ENCODE measurements at places on chromosomes 6 and 20.

GRCh38 chr20:17827759-17828559 is 128.2 kb downstream of the BANF2 start:
- no peak for DNase-seq
- no peak overlapping the region for H3K27ac ChIP-seq
- H3K27me3 ChIP-seq = peaks cover 10% of the 10 kb centered on the region
- no peak overlapping the region for H3K4me3 ChIP-seq
- no peaks in the 10 kb centered on the region for H3K36me3 ChIP-seq

GRCh38 chr6:40719671-40720374 is 132.7 kb upstream of the LRFN2 start:
- no peak for DNase-seq
- H3K27me3 ChIP-seq = peaks cover 8% of the 10 kb centered on the region
- peaks cover 5% of the 10 kb centered on the region for H3K4me1 ChIP-seq
- H3K36me3 ChIP-seq = no peaks in the 10 kb centered on the region

DNA sequence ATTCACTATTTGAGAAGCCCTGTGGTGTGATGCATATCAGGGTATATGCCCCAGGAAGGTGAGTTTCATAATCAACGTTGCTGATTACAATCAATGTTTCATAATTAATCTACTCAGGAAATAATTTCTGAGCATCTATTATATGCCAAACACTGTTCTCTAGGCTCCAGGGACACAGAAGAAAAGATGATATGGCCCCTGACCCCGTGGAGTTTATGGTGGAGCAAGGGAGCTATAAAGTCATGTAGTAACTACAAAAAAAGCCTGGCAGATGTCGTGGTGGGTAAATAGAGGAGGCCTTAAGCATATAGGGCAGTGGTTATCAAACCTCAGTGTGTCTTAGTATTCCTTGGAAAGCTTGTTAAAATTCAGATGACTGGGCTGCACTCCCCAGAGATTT is 40.1 kb upstream of the BCAS1 start:
- no peak for DNase-seq
- peaks cover 14% of the 10 kb centered on the region for H3K27me3 ChIP-seq
- H3K27ac ChIP-seq = no peak overlapping the region
- no peak overlapping the region for H3K4me3 ChIP-seq

DNA sequence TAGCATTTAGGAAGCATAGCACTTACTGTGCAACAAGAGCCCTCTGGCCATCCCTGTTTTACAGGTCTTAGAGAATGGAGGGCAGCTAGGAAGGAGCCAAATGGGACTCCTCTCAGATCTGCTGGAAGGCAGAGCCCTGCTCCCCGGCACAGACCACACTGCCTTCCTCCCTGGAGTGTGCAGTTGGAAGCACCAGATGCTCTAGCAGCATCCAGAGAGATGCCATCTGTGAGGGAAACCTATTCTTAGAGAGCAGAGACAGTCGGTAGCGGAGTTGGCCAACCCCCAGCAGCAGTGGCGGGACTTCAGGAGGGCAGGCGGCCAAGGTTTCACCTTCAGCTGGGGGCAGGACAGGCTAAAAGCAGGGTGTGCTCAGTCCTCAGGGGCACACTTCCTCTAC is 16.7 kb upstream of the E2F1 start:
- no peak overlapping the region for H3K4me3 ChIP-seq
- peaks cover 9% of the 10 kb centered on the region for H3K36me3 ChIP-seq
- peaks cover 3% of the 10 kb centered on the region for H3K4me1 ChIP-seq
- H3K27ac ChIP-seq = peak overlapping the region; percentile 23
- DNase-seq = no peak
- H3K27me3 ChIP-seq = no peaks in the 10 kb centered on the region

DNA sequence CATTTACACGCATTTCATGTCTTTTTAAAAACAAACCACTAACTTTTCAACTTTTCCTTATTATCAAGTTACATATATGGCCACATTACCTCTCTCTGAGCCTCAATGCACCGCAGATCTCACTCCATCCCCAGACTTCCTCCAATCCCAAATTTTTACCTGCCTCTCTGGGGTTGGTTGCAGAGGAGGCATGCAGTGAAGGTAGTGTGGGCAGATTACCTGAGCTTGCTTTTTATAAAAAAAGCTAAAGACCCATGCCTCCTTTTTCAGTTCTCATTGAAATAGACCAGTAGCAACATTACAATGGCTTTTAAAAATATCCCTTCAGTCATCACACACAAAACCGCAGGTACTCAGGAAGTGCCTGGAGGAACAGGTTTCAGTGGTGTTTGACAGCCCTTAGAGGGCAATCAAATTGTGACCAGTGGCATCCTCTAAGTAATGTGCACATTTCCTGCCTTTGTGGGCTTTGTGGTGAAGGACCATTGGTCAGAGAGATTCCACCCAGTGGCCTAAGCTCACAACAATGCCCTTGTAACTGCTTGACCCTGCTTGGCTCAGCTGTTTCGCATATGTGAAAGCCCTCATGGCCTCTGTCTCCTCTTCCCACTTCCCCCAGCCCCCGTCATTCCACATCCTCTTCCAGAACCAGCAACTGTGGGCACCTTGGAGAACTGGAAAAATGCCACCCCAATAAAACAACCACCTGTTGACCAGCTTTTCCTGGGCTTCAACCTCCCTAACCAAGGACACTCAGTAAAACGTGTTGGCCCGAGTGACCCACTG is 30.2 kb upstream of the IL17A start:
- no peaks in the 10 kb centered on the region for H3K36me3 ChIP-seq
- peak overlapping the region; percentile 52 for H3K4me3 ChIP-seq
- H3K4me1 ChIP-seq = peaks cover 23% of the 10 kb centered on the region
- peak; percentile 39 for DNase-seq
- peaks cover 8% of the 10 kb centered on the region for H3K27me3 ChIP-seq

- peaks cover 4% of the 10 kb centered on the region for H3K4me1 ChIP-seq
- peaks cover 36% of the 10 kb centered on the region for H3K27me3 ChIP-seq
- H3K36me3 ChIP-seq = no peaks in the 10 kb centered on the region
- no peak for DNase-seq
These were observed 89.9 kb downstream of the GPR6 start for GRCh38 chr6:110067837-110068591.

- peak; percentile 42 for DNase-seq
- H3K36me3 ChIP-seq = no peaks in the 10 kb centered on the region
- peaks cover 7% of the 10 kb centered on the region for H3K27me3 ChIP-seq
- H3K27ac ChIP-seq = peak overlapping the region; percentile 43
These were observed 655 bp downstream of the FAM184A start for GRCh38 chr6:119077643-119078375.

DNA sequence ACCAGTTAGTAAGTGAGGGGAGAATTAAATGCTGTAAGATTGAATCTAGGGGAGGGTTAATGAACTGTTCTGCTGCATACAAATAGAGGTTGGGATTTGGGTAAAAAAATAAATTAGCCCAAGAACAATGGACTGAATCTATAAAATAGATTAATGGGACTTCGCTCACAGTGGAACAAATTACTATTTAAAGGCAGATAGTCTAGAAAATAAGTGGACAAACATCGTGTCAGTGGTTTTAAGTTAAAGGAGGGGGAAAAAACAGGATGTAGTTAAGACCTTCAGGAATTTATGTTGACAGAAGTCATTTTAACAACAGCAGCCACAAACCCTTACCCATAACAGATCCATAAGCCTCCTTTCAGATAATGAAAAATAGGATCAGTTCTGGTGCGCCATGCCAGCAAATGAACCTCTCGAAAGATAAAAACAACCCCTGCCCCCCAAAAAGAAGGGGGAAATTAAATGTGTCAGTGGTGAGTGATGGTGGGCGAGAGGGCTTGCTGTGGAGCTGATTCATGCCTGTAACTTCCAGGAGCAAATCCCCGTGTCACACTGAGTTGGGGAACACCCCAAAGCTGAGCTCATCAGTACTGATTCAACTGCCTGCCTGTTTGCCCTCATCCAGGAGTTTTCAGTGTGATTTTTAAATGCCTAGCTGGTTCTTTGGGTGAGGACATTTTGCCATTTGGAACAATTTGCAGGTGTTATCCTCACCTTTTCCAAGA is 86.8 kb downstream of the PPP1R14C start:
- peaks cover 7% of the 10 kb centered on the region for H3K36me3 ChIP-seq
- no peak for DNase-seq
- no peak overlapping the region for H3K4me3 ChIP-seq
- peaks cover 8% of the 10 kb centered on the region for H3K4me1 ChIP-seq
- H3K27me3 ChIP-seq = peaks cover 43% of the 10 kb centered on the region

DNA sequence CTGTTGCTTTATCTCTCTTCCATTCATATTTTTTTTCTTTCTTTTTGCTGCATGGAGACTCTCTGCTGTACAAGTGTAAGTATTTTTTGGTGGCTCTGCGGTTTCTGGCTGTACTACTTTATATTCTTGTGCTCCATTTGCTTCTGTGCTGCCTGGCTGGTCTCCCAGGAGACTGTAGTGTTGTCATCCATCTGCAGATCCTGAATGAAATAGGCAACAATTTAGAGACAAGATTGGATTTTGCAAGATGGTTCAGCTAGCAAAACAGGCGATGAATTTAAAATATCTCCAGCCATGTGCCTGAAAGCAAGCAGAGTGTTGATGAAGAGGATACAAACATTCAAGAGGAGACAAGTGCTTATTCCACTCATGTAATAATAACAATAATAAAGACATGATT is 75.1 kb upstream of the SCGN start:
- peaks cover 9% of the 10 kb centered on the region for H3K4me1 ChIP-seq
- H3K4me3 ChIP-seq = no peak overlapping the region
- no peak for DNase-seq
- H3K27ac ChIP-seq = no peak overlapping the region
- H3K36me3 ChIP-seq = no peaks in the 10 kb centered on the region

- H3K4me1 ChIP-seq = no peaks in the 10 kb centered on the region
- no peaks in the 10 kb centered on the region for H3K36me3 ChIP-seq
- H3K27ac ChIP-seq = no peak overlapping the region
- DNase-seq = no peak
- no peak overlapping the region for H3K4me3 ChIP-seq
- H3K27me3 ChIP-seq = no peaks in the 10 kb centered on the region
These were observed 7.3 kb downstream of the AIG1 start for GRCh38 chr6:143068001-143068400.

GRCh38 chr20:60272790-60273189 is 314.6 kb downstream of the CDH26 start:
- H3K36me3 ChIP-seq = no peaks in the 10 kb centered on the region
- no peak overlapping the region for H3K27ac ChIP-seq
- no peak overlapping the region for H3K4me3 ChIP-seq
- H3K27me3 ChIP-seq = peaks cover 3% of the 10 kb centered on the region

GRCh38 chr6:31203345-31203979 is 33.0 kb upstream of the POU5F1 start:
- peak overlapping the region; percentile 96 for H3K27ac ChIP-seq
- H3K36me3 ChIP-seq = peaks cover 39% of the 10 kb centered on the region

- H3K36me3 ChIP-seq = no peaks in the 10 kb centered on the region
- H3K4me3 ChIP-seq = no peak overlapping the region
- H3K4me1 ChIP-seq = peaks cover 2% of the 10 kb centered on the region
These were observed 166.0 kb upstream of the SCGN start for GRCh38 chr6:25485821-25486534.

- DNase-seq = peak; percentile 39
- H3K36me3 ChIP-seq = peaks cover 35% of the 10 kb centered on the region
- no peak overlapping the region for H3K4me3 ChIP-seq
- peaks cover 13% of the 10 kb centered on the region for H3K4me1 ChIP-seq
- peak overlapping the region; percentile 33 for H3K27ac ChIP-seq
These were observed 94.2 kb downstream of the RREB1 start for GRCh38 chr6:7201732-7202541.

DNA sequence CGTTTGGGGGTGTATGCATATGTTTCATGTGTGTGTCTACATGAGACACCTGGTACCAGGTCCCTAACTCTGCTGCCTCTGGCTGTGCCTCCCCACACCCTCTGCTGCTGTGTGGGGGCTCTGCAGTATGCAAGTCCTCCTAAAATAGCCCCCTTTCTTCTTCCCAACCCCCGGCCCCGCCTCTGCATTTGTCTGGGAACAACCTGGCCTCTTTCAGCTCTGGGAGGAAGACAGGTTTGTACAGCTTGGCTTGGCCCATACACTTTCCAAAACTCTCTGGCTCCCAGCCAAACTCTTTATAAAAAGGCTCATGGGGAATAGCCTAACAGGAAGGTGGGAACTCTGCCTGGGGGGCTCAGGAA is 27.1 kb upstream of the EMILIN3 start:
- DNase-seq = no peak
- no peaks in the 10 kb centered on the region for H3K4me1 ChIP-seq
- H3K36me3 ChIP-seq = no peaks in the 10 kb centered on the region
- no peak overlapping the region for H3K27ac ChIP-seq
- H3K4me3 ChIP-seq = no peak overlapping the region

- H3K36me3 ChIP-seq = peaks cover 12% of the 10 kb centered on the region
- DNase-seq = no peak
- no peak overlapping the region for H3K27ac ChIP-seq
- H3K27me3 ChIP-seq = no peaks in the 10 kb centered on the region
- no peak overlapping the region for H3K4me3 ChIP-seq
These were observed 84.9 kb downstream of the MMS22L start for GRCh38 chr6:97198046-97198565.

GRCh38 chr6:153084393-153084792 is 46.7 kb downstream of the RGS17 start:
- no peaks in the 10 kb centered on the region for H3K4me1 ChIP-seq
- no peak overlapping the region for H3K4me3 ChIP-seq
- H3K36me3 ChIP-seq = no peaks in the 10 kb centered on the region
- no peak overlapping the region for H3K27ac ChIP-seq
- H3K27me3 ChIP-seq = no peaks in the 10 kb centered on the region

- peak; percentile 31 for DNase-seq
- peaks cover 30% of the 10 kb centered on the region for H3K27me3 ChIP-seq
- H3K36me3 ChIP-seq = no peaks in the 10 kb centered on the region
- H3K4me3 ChIP-seq = peak overlapping the region; percentile 81
- H3K27ac ChIP-seq = peak overlapping the region; percentile 15
- H3K4me1 ChIP-seq = peaks cover 7% of the 10 kb centered on the region
These were observed 17.3 kb upstream of the ID1 start for GRCh38 chr20:31587545-31588389.

DNA sequence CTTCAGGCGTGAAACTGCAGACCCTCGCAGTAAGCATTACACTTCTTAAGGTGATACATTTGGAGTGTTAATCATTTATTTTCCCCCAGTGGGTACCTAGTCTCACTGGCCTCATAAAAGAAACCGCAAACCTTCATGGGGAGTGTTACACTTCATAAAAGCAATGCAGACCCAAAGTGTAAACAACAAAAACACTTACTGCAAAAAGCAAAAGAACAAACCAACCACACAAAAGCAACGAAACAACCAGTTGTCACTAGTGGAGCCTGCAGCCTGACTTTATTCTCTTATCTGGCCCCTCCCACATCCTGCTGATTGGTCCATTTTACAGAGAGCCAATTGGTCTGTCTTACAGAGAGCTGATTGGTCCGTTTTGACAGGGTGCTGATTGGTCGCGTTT is 23.8 kb downstream of the LY86 start:
- peak overlapping the region; percentile 52 for H3K4me3 ChIP-seq
- peak overlapping the region; percentile 84 for H3K27ac ChIP-seq
- H3K4me1 ChIP-seq = peaks cover 60% of the 10 kb centered on the region
- no peaks in the 10 kb centered on the region for H3K27me3 ChIP-seq

GRCh38 chr20:4910951-4911350 is 90.4 kb downstream of the SLC23A2 start:
- no peak overlapping the region for H3K4me3 ChIP-seq
- no peak overlapping the region for H3K27ac ChIP-seq
- peaks cover 9% of the 10 kb centered on the region for H3K4me1 ChIP-seq
- H3K27me3 ChIP-seq = no peaks in the 10 kb centered on the region
- H3K36me3 ChIP-seq = peaks cover 17% of the 10 kb centered on the region

All from T-helper 2 cell treated with Interferon-gamma antibody and Interleukin-4, amounts not matched to agents 5 μg/mL and 100 μg/mL, for 36 hours (primary cell).